Fibroblast of skin of left biceps (primary cell): ENCODE measurements at places on chromosomes 12 and 14.

DNA sequence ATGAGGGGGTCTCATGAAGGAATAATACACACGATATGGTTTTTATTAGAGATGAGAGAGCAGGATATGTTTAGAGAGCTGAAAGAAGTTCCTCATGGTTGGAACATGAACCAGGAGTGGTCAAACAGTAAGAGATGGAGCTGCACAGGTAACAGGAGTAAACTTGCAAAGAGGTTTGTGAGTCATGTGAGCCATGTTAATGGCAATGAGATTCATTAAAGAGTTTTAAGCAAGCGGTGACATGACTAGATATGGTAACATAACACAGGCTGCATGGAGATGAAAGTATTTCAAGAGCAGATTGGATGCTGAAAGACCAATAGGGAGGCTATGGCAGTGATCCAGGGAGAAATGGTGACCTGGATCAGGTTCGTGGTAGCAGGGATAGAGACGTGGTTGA lies 62.6 kb upstream of the SSTR1 start:
- no peak for DNase-seq

DNA sequence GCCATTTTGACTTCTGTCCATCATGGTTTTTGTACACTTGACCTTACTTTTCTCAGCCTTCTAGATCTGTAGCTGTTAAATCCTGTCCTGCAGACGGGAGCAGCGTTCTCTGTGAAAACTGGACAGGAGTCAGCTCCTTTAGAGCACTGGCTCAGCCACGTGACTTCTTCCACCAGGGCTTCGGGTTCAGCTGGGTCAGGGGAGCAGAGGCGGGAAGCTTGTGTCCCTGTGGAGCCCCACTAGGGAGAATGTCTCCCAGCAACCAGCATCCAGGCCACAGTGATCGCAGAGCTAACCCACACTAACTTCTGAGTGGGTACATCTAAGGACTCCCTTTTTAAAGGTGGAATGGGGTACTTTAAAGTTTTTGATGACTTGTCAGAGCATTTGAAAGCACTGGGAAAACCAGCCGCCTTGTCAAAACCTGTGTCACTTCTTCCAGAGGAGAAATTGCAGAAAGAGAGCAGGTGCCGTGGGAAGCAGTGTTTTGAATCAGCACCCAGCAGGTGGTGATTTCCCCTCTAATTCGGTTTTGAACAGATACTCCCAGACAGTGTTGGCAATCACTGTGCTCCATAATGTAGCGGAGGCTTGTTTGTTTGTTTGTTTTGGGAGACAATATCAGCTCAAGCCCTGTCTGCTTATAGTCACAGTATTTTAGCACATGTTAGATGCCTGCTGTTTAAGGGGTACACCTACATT lies 17.9 kb downstream of the DERA start:
- DNase-seq = no peak

GRCh38 chr14:63493246-63493645 lies 49.9 kb downstream of the PPP2R5E start:
- DNase-seq = no peak

DNA sequence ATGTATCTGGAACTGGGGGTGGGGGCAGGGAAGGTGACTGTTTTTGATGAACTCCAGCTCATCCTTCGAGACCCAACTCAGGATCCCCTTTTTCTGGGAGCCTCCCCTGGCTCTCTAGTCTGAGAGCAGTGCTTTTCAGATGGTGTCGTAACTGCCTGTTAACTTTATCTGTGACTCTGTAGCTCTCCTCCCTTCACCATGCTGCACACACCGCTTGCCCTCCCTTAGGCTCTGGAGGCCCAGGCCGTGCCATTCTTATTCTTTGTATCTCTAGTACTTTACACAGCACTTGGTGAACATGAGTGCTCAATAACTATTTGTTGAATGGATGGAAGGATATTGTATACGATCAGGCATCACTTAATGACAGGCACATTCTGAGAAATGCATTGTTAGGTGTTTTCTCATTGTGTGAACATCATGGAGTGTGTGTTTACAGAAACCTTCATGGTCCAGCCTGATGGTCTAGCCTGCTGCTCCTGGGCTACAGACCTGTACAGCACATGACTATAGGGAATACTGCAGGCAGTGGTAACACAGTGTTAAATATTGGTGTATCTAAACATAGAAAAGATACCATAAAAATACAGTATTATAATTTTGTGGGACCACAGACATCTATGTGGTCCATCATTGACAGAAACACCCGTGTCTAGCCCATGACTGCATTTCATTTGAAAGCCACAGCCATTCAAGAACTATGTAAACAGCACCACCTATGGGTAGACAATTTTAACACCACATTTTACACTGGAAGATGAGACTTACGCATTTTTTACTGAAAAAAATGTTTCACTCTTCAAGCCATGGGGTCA lies 91.8 kb downstream of the EML1 start:
- no peak for DNase-seq

DNA sequence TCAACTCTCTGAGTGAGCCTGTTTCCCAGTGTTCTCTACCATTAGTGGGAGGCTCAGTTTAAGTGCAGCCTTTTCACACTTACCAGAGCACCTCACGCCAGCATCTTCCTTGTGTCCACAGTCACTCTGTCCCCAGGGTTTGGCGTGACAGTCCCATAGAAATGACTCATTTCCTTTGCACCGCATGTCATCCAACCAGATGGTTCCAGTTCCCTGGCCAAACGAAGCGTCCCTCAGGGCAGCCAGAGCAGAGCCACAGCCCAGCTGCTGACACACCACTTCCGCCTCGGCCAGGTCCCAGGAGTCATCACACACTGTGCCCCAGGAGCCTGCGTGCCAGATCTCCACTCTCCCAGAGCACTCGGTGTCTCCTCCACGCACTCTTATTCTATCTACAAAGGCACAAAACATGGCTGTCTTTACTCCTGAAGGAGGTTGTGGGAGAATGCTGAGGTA lies 65.4 kb downstream of the ACSM4 start:
- no peak for DNase-seq

DNA sequence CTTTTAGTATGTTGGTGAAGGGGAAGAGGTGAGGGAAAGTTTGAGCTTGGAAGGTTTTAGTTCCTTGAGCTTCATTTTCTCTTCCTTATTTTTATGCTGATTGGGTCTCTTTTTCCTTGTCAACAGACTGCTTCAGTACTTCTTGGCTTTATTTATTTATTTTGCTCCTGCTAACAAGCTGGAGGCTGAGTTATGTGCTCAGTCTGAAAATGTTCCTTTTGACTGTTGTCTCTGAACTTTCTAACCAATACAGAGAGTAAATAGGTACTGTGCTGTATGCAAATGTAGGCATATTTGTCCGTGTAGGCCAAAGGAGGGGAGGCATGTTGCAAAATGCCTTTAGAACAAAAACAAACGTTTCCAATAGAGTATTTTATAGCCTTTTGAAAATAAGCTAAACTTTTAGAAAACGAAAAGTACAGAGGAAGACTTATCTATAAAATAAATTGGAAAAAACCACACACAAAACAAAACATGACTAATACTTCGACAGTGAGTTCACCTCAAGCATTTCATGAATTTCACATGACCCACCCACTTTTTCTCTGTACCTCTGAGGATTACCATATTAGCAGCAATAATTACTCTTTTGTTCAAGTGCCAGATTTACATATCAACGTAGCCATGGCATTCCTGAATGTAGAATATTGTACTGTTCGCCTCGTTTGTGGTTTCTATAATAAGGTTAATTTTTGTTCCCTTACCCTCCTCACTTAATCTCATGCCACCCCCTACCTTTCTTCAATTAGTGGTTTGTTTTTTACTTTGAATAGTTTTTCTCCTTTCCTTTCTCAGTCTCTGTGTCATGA lies 4.7 kb upstream of the CREBL2 start:
- DNase-seq = peak; percentile 26

DNA sequence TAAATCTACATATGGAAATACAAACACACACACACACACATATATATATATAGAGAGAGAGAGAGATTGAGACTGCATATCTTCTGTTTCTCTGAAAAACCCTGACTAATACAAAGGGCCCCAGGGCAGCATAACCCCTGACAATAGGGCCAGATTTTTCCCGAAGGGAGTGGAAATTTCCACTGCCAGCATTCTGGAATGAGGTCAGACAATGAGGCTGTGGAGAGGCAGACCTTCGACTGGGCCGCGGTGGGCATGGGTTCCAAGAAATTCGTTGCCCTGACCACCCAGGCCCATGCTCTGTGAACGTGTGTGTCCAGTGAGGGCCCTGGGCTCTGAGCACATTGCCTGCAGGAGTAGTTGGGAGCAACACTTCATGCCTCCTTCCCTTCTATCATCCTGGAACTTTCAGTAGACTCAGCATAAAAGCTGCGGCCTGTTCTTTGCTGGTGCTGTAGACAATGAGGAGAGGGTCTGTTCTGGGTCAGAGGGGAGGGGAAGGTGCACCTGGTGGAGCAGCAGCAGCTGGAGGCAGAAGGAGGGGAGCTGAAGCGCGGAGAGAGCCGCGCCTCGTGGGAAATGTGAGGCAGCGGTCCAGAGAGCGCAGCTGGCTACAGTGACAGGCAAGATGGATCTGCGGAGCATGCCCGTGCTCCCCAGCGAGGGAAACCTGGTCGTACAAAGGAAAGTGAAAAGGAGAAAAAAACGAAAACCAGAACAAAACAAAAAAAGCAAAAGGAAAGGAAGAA lies 25.6 kb upstream of the CCDC60 start:
- no peak for DNase-seq

DNA sequence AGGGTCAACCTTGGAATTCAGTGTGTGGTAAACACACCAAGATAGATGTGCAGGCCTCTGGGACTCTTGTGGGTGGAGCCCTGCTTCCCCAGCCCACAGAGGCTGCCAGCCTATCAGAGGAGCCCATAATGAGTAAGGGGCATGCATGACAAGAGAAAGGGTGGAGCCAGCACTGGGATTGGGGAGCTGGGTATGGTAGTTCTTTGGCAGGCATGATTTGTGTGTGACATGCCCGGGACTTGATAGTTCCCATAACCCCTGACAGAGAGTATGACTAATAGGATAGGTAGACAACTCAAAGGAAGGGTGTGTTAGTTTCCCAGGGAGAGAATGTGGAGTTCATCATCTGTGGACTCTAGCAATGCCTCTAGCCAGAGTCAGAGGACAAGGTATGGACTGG lies 143.0 kb downstream of the EMP1 start:
- no peak for DNase-seq

- no peak for DNase-seq
Observed at GRCh38 chr12:78330131-78330530, 499.4 kb downstream of the NAV3 start.

- DNase-seq = no peak
Observed at GRCh38 chr12:129372348-129372747, 519.1 kb downstream of the GLT1D1 start.

DNA sequence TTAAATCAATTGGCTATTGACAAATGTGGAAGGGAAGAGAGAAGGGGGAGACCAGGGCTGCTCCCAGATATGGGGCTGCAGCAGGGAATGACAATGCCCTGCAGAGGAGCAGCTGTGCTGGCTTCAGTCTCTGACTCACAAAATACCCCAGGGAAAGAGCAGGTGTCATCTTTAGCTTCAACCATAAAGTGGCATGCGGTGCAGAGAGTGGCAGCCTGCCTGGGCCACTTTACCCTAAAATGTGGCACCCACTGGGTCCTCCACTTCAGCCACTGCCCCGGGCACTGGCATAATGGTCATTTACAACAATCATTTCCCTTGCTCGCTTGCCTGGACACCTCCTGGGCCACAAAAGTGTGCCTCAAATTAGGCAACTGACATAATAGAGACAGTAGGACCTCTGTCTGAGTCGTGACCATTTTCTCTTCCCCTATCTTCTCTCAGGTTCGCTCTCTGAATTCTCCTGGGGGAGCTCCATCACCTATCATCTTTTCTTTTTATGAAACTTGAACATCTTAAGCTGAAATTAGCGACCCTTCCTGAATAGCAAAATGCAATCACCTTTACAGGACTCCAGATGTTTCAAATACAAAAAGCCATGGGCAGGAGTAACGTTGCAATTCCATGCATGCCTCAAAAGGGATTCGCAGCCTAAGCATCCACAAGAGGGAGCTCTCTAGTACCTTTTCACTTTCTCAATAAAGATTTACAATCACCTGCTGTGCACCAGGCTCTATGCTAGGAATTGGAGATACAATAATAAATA lies 179.9 kb upstream of the ATF7IP start:
- DNase-seq = no peak

DNA sequence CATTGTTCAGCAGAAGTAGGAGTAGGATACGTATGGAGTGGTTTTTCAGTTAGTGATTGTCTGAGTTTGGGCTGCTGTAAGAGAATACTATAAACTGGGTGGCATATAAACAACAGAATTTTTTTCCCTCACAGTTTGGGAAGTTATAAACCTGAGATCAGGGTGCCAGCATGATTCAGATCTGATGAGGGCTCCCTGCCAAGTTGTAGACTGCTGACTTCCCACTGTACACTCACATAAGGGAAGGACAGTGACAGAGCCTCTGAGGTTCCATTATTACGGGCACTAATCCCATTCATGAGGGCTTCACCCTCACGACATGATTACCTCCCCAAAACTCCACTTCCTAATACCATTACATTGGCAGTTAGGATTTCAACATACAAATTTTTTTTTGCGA lies 50.7 kb downstream of the ACSM4 start:
- no peak for DNase-seq

DNA sequence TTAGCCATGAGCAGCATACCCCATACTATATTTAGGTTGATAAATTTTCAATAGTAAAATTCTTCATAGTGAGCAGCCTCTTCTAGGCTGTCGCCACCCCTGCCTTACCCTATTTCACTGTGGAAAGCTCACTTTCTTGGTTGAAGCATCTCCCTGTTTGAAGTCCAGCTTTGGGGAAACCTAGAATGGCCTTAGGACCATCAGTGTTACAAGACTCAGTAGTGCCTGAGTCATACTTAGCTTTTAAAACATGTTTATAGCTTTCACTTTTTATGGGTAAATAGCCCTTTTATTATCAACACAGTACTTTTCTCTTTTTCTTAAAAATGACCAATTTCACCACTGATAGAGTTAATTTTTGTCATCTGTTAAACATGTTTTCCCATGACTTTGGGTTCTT lies 37.1 kb downstream of the FUT8 start:
- DNase-seq = no peak

DNA sequence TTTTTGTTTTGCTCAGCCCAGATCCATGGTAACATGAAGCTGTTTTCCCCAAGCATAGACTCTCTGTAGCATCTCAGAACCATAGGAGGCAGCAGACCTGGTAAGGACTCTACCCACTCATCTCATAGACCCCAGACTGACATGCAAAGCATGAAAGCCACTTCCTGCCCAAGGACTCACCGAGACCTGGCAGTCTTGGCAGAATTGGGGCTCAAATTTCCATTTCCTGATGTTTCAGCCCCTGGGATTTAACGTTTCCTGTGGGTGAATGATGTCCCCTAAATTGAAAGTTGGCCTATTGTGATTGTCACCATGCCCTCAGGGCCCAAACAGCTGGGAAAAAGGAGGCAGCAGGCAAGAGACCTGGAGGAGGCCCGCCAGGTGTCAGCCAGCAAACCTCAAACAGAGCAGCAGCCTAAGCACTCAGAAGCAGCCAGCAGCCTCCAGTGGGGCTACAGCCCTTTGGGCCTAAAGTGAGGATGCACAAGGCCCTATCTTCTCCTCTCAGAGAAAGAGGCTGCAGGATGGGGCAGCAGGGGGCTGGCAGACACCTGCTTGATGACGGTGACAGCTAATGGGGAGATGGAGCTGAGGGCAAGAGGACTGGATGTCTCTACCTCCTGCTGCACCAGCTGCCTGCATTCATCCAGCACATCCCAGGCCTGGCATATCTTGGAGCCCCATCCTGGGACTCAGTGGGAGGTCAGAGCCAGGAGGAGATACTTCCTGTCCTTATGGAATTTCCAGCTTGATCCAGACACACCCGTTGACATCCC lies 8.5 kb downstream of the KRT85 start:
- no peak for DNase-seq

GRCh38 chr12:85186236-85186635 lies 93.8 kb upstream of the ALX1 start:
- DNase-seq = no peak

- DNase-seq = peak; percentile 2
Observed at GRCh38 chr12:94458877-94459727, 565 bp downstream of the CEP83 start.
